ENCODE measurements at places on chromosomes 12 and 14.

GRCh38 chr14:102734436-102734835 is 42.8 kb upstream of the TRAF3 start:
- no peak for DNase-seq

DNA sequence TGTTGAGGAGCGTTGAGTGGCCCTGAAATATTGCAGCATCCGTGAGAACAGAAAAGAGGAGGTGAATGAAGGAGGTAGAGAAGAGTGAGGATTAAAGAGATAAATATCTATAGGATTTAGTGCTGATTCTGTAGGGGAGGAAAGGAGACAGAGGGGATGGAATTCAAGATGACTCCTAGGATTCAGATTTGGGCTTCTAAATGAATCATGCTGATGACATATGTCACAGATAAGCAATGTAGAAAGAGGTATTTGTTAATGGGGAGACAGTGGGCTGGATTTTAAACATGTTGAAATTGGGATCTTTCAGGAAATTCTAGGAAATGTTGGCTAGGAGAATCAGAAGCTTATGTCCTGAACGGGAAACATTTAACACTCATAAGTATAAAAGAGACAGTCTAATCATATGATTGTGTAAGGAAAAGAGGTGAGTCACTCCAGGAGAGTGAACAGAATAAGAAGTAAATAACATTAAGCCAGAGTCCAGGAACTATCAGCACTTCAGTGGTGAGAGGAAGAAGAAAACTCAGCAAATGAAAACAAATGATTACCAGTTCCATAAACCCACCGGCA is 58.1 kb upstream of the DIO2 start:
- DNase-seq: no peak

GRCh38 chr14:56351861-56352260 is 227.7 kb upstream of the TMEM260 start:
- no peak for DNase-seq

- DNase-seq: no peak
Measured at GRCh38 chr14:102262929-102263462, 42.0 kb downstream of the MOK start.

- no peak for DNase-seq
Measured at GRCh38 chr12:106519607-106520021, 63.2 kb upstream of the RFX4 start.

GRCh38 chr14:22476005-22476751 is 112.8 kb downstream of the DAD1 start:
- no peak for DNase-seq

DNA sequence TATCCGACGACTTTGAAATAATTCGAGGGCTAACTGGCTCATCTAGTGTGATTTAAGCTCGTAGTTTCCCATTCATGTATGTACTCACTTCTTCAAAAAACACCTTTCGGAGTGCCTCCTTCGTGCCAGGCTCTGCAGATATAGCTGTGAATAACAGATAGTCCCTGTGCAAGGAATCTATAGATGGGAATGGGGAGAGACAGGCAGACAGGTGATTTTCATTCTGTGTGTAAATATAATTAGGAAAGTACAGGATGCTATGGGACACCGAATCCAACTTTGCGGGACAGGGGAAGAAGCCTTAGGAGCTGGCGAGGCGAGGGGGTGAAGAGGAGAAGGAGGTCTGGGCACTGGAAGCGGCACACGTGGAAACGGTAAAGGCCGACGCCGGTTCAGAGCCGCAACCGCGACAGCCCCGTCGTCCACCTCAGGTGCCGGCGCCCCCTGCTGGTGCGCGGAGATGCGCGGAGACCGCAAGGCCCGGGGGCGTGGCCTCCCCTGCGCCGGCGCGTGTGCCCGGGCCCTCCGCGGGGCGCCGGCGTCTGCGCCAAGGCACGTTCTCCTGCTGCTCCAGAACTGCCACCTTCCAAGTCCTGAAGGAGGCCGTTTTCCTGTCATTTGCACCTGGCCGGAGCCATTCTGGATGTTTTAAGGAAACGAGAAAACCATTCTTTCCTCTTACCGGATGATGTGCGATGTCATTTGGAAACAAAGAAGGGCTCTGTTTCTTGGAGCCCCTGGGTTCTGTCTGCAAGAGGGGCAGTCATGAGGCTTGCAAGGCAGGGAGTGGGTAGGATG is 18.0 kb upstream of the CACNA1C start:
- DNase-seq: peak; percentile 93

- no peak for DNase-seq
Measured at GRCh38 chr14:33350366-33350990, 411.8 kb downstream of the NPAS3 start.

DNA sequence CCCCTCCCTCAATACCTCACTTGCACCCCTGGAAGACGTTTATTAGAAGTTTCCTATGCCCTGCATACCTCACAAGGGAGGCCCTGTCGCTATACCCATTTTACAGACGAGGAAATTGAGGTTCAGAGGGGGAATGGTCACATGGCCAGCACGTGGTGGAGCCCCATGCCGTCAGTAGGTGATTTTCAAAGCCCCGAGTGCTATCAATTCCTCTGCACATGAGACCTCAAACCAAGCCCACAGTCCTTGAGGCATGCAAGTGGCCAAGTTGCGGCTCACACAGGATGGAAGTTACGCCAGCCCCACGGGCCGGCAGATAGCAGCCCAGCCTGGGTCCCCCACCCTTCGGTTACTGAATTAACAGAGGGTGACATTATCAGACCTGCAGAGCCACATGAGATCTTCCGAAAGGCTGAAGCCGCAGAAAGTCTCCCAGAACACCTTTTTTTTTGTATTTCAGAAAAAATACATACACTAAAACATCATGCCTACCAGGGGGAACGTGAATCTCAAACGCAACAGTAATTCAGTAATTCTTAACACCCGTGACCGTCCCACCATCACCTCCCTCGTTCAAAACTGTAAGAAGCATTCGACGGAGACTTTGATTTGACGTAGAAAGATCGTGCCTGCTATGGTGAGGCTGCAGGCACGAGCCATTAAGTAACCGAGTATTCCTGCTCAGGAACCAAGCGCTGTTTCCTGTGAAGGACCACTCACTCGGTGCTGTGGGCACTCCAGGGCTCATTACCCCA is 129.0 kb downstream of the RFLNA start:
- DNase-seq: no peak

- no peak for DNase-seq
Measured at GRCh38 chr12:11743423-11744409, 94.2 kb downstream of the ETV6 start.

- no peak for DNase-seq
Measured at GRCh38 chr14:36451310-36452065, 68.5 kb downstream of the NKX2-1 start.

DNA sequence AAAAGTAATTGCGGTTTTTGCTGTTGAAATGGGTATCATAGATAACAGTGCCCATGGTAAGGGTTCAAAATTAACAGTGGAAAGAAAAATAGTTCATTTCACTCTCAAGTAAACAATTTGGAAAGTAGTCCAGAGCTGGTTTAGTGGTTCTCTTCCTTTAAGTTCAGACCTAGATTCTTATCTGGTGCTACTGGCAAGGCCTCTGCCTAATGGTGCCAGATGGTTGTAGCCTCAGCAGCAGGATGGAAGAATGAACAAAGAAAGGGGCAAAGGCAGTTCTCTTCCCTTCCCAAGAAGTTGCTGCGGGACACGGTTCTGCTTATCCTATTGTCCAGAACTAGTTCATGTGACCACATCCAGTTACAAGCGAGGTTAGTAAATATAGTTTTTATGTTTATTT is 10.5 kb downstream of the ARG2 start:
- DNase-seq: no peak

GRCh38 chr12:51687614-51688013 is 96.6 kb downstream of the SCN8A start:
- no peak for DNase-seq

DNA sequence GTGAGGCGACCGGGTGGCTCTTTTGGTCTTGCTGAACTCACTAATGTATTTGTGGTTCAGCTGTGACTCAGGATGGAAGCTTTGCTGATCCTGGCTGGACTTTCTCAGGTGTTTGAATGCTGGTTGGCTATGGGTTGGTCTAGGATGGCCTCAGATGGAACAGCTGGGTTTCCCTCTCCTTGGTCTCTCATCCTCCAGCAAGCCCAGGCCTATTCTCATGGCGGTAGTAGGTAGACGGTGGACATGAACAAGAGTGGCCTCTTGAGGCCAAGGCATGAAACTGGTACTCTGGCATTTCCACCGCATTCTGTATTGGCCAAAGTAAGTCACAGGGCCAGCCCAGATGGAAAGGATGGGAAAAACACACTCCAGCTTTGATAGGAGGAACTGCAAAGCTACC is 11.8 kb upstream of the POLR3B start:
- no peak for DNase-seq

GRCh38 chr12:76586764-76587395 is 27.3 kb upstream of the OSBPL8 start:
- DNase-seq: peak; percentile 2

- no peak for DNase-seq
Measured at GRCh38 chr14:36495666-36496065, 24.4 kb downstream of the NKX2-1 start.

GRCh38 chr12:118842866-118843265 is 138.5 kb upstream of the SRRM4 start:
- DNase-seq: no peak

- DNase-seq: no peak
Measured at GRCh38 chr12:98948343-98948949, 303.4 kb downstream of the APAF1 start.

- no peak for DNase-seq
Measured at GRCh38 chr12:98532687-98533304, 17.4 kb downstream of the TMPO start.

- no peak for DNase-seq
Measured at GRCh38 chr12:124827588-124828184, 36.0 kb downstream of the SCARB1 start.

DNA sequence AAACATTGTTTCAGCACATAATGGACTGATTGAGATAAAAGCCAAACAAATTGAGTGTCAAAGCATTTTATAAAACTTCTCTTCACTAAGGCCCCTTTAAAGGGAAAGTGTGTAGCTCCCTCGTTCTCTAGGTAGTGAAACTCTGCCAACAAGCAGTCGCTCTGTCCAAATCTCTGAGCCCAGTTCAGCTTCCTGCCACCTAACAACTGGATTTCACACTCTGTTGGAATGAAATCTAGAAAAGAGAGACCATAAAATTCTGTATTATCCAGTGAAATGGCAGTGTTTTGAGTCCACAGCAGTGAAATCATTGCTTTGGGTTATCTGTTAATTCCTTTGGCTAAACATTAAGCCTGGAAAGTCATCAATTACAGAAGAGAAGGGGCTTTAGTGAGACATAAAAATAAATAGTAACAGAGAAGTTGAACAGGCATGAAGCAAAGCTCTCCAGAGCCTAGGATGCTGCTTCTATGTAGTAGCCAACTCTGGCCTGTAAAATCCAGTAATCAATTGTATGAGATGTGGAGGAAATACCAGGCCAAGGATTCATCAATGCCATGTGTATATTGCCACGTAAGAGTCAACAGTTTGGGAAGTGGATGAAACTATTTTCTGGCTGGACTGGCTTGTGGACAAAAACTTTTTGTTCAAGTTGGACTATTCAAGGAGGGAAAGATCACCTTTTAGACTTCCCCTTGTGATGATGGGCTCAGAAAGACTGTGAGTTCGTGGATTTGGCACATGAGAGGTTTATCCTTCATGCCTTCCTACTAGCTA is 122.5 kb downstream of the WIF1 start:
- no peak for DNase-seq

DNA sequence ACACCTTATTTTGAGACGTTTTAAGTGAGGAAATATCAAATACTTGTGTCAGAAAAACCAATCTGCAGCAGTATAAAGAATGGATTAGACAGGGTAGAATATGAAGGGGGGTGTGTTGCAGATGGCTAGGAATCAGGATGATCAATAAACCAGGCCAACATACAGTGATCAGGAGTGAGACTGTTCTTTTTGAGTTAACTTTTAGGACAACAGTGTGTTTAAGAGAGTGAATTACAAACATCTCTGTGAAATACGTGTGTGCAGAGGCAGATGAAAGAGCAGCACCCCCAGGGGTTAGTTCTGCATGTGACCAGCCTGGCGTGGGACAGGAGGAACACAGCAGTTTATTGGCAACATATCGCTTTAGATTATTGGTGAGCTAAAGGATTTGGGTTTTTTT is 10.6 kb upstream of the NRDE2 start:
- no peak for DNase-seq

DNA sequence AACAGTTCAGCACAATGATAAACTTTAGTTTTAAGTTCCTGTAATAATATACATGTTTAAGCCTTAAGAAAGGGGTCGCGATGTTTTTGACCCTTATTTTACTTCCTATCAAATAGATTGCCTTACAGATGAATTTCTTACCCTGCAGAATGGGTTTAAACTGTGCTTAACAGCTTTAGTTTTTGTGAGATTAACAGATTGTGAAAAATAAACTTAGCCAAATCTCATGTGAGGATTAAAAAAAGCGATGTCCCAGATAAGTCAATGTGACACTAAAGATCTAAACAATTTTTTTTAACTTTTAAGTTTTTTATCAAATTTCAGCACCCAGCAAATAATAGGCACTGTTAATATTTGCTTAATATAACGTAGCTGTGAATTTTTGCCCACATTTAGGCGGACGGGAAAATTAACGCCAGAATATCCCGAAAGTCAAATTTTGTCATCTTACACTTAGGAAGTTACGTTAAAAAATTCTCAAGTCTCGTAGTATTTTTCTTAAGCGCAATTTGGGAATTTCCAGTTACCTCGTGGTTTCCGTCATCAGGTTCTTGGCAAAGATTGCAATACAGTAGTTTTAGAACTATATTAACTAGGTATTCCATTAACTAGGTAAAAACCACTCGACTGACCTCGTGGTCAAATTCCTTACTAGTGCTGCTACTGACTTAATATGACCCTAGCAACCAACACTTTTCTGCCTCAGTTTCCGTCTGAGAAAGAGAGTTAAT is 1.2 kb downstream of the HNRNPC start:
- DNase-seq: no peak

GRCh38 chr12:69758105-69758504 is 19.4 kb downstream of the RAB3IP start:
- no peak for DNase-seq

GRCh38 chr14:43789458-43789857 is 717.6 kb downstream of the FSCB start:
- DNase-seq: no peak

GRCh38 chr12:56362130-56363059 is at the start of gene APOF:
Gene APOF (minus strand): TSS chr12:56362857. CDS start chr12:56362745, 112 bp downstream.
- no peak for DNase-seq

DNA sequence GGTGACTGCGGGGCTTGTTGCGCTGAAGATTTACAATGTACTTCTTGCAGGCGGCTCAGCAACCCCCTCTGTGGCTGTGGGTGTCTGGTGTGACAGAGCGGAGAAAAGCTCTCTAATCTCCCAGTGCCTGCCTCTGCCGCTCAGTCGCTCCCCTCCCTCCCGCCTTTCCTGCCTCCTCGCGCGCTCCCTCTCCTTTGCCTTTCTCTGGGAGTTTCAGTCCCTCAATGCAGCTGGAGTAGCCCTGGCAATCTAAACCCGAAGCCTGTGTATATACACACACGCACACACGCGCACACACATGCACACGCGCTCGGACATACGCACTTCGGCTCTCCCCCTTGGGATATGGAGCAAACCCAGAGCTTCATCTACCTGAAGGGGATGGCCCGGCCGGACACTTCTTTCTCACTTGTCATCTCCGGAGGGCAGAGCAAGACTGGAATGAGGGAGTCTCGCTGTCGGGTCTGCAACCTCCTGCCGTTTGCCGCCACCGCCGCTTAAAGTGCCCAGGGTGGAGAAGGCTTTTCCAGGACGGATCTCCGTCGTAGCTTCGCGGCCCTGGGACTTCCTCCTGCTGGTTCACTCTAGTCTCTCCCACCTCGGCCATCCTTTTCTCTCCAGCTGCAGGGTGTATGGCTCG is 599 bp upstream of the TRHDE start:
- DNase-seq: no peak

GRCh38 chr12:116432314-116432750 is 126.8 kb upstream of the MAP1LC3B2 start:
- DNase-seq: no peak
